ENCODE measurements at places on chromosomes 3 and 15.
A peak's percentile ranks its signal among the peaks of the same experiment; 100 is the strongest.

GRCh38 chr3:63494646-63495045 is 157.8 kb upstream of the SNTN start:
- DNase-seq: no peak

DNA sequence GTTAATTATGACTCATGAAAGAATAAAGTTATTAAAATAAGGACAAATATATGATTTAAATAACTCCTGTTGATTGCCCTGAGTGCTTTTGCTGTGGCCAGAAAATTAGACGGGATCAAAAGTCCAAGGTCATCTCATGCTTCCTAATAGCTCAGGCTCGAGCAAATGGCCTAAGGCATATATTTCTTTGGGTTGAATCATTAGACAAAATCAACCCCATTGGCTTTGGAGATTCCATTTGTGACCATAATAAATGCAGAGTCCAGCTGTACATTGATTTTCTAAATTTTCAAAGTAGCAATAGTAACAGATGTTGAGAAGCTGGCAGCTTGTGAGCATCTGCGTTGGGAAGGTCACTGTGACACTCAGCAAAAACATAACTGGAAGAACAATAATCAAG is 464.5 kb upstream of the TGFBR2 start:
- no peak for DNase-seq

- DNase-seq: peak; percentile 35
Measured at GRCh38 chr3:126277629-126278378, 79.4 kb downstream of the KLF15 start.

DNA sequence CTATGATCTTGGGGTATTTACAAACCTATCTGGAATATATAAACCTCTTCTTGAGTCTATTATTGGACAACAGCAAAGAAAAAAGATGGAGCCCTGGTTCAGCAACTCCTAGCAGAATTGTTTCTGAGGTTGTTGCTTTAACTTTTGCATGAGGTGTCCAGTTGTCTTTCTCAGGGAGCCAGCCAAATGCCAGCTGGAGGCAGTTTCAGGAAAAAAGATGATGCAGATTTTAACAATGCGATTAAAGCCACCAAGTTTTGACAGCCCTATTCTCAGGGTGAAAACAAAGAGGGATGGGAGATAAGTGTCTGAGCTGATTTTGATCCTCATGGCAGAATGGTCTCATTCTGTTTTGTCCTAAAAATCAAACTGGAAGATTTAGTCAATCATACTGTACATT is 181.6 kb upstream of the RASGRP1 start:
- no peak for DNase-seq

DNA sequence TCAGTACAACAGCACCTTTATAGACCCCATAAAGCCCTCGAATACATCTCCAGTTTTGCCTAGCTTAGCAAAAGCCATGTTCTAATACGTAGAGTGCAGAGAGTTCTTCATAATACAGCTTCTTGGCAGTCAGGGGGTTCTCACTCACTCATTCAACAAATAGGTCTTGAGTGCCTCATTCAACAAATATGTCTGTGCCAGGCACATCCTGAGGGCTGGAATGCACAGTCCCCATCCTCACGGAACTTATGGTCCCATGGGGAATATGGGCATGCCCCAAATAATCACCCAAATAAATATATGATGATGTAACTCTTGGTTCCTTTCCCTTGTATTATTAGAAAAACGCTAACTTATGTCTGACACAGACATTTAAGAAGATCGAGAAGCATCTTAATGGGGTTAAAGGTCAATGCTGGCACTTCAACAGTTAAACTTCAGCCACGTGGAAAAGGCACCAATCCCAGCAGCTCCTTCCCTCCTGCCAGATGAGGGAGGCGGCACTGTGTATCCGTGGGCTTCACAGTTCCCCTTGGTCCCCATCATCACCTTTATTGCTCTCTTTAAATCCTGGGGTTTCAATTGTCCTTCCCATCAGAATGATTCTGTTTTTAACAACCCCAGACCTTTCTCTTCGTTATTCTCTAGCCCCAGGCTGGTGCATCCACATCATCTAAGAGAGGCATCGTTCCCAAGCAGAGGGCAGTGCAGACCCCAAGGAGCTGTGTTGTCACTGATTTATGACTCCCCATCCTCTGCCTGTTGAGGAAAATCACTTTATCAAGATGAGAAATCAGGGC is 18.9 kb upstream of the SEMA5B start:
- DNase-seq: no peak

GRCh38 chr15:100842756-100843730 is 36.6 kb upstream of the ALDH1A3 start:
- DNase-seq: no peak

- DNase-seq: no peak
Measured at GRCh38 chr3:143011705-143012104, 10.3 kb downstream of the U2SURP start.

DNA sequence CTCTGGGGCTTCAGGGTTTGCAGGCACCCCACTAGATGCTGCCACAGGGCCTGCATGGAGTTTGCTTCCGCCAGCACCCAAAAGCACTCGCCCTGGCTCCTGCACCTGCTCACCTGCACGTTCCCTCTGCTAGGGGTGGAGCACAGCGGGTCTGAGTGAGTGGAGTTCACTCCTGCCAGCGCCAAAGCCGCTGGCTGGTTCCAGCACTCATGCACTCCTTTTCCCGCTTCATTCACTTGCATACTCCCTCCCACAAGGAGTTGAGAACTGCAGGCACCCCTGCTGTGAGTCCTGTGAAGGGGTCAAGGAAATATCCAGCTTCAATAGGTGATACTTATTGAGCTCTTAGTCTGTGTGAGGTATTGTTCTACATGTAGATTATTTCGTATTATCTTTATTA is 537.5 kb downstream of the NR2F2 start:
- DNase-seq: no peak

DNA sequence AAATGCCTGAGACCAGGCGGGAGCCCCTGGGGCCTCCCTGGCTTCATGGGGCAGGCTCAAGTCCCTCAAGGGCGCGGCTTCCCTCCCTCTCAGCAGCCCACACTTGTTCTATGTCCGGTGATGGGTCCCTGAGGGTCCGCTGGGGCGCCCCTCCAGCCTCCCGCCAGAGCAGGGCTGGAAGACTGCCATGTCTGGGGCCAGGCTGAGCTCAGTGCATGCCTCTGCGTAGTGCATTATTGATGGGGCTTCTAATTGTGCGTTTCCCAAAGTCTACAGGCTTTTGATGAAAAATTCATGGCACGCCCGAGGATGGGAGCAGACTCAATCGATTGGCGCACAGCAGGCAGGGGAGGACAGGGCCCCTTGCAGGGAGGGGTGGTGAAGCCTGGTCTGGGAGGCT is 51.3 kb downstream of the CYP11A1 start:
- peak; percentile 84 for DNase-seq

- no peak for DNase-seq
Measured at GRCh38 chr15:92811148-92811913, 88.8 kb upstream of the CHD2 start.

DNA sequence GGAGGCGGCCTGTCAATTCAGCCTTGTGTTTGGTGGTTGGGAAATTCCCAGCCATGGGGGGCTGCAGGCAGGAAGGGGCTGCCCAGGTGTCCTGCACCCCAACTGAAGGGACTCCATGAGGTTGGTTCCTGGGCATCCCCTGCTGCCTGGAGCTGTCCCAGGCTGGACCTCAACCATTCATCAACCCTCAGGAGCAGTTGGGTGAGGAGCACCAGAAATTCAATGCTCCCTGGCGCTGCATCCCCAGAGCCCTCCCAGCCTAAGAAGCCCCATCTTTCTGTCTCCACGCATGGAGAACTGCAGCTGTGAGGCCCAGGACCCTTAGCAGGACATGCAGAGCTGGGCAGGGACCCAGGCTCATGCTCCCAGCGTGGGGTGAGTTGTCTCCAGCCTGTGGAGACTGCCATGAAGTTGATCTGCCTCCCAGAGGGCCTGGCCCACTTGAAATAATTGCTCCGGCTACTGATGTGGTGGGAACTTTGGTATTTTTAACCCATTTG is 8.0 kb upstream of the SEMA3B start:
- DNase-seq: no peak

GRCh38 chr15:75620058-75620820 is 5.3 kb downstream of the SNUPN start:
- DNase-seq: peak; percentile 62

- DNase-seq: peak; percentile 61
Measured at GRCh38 chr15:84570164-84570735, 30.6 kb upstream of the ZSCAN2 start.

DNA sequence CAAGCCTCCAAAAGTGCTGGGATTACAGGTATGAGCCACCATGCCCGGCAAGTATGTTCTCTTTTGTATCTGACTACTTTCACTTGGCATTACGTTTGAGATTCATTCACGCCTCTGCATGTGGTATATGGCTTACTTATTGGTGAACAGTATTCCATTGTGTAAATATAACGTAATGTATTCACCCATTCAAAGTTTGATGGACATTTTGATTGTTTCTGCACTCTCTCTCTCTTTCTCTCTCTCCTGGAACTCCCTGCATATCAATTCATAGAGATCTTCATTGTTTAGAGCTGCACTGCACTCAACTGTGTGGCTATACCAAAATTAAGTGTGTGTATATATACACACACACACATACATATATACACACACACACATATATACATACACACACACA is 30.4 kb downstream of the SPPL2A start:
- DNase-seq: no peak

- no peak for DNase-seq
Measured at GRCh38 chr15:52717481-52717880, 38.3 kb upstream of the ATOSA start.

GRCh38 chr3:158269942-158270341 is 160.1 kb downstream of the RSRC1 start:
- no peak for DNase-seq

- DNase-seq: no peak
Measured at GRCh38 chr3:159632128-159632527, 356.5 kb upstream of the IL12A start.

- DNase-seq: no peak
Measured at GRCh38 chr15:65067645-65068402, at the start of gene RASL12. Gene RASL12, minus strand, starts transcription at chr15:65067991. Its CDS starts 156 bp downstream, at chr15:65067835.

GRCh38 chr3:88462230-88462629 is 312.5 kb downstream of the C3orf38 start:
- DNase-seq: no peak

- no peak for DNase-seq
Measured at GRCh38 chr3:153783741-153784480, 337.3 kb upstream of the ARHGEF26 start.

DNA sequence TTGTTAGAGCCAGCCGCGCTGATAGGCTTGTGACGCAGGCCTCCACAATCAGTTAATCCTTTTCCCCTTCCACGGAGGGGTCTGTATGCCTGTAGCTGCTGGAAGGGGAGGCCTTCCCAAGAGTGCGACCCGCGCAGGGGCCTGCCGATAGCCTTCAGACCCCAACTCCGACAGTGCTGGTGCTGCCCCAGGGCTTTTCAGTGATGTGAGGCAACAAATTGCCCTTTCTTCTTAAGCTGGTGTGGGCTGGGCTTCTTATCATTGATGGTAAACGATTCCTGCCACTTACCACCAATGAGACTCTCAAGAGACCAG is 143.4 kb downstream of the CHSY1 start:
- DNase-seq: no peak

- no peak for DNase-seq
Measured at GRCh38 chr15:64619880-64620839, 155.2 kb downstream of the RBPMS2 start.

- DNase-seq: no peak
Measured at GRCh38 chr15:94761574-94761973, 530.2 kb downstream of the MCTP2 start.

DNA sequence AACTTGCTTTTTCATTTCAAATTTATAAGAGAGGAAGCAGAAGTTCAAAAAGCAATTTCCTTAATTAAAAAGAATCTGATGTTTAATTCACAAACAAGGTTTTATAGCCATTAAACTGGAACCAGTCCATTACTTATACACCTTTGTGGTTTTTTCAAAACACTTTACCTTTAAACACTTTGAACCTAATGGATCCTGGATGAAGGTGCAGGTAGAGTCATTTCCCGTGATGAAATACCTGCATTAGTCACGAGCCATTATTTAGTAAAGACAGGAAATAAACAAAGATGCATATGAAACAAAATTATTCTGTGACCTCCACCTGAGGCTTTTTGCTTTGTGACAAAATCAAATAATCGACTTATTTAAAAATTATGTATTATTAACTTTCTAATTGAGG is 341.7 kb upstream of the UBE2E2 start:
- DNase-seq: no peak

GRCh38 chr15:31469786-31470525 is 143.3 kb downstream of the KLF13 start:
- no peak for DNase-seq

GRCh38 chr15:78207641-78208340 is 26.6 kb downstream of the ACSBG1 start:
- no peak for DNase-seq

GRCh38 chr15:91099616-91099994 is 452 bp upstream of the SV2B start:
- DNase-seq: peak; percentile 10

DNA sequence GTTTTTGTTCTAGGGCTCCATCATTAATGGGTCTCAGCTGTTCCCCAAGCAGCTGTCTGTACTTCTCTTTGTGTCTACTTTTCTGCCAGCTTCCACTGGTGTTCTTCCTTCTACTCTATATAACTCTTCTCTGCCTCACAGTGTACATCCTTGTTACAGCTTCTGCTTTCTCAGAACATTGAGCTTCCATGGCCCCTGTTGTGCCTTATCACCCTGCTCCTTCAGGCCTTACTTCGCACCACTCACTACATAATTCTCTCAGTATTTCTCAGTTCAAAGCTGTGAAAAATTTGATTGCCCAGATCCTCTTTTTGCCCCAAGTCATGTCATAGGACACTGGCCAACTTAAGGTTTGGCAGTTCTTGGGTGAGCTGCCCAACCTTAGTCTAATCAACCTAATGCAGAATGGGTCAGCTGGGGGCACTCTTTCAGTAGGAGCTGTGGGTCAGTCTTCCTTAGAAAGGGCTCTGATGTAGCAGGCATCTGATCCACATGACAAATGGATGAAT is 28.9 kb downstream of the CSTA start:
- peak; percentile 7 for DNase-seq

DNA sequence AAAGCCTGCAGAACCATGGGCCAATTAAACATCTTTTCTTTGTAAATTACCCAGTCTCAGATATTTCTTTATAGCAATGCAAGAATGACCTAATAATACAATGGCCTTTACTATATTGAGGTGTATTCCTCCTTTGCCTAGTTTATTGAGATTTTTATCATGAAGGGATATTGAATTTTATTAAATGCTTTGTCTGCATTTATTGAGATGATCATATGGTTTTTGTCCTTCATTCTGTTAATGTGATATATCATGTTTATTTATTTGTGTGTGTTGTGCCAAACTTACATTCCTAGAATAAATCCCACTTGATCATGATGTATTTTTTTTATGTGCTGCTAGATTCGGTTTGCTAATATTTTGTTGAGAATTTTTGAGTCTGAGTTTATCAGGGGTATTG is 36.2 kb downstream of the TOPAZ1 start:
- no peak for DNase-seq
